ENCODE measurements at places on chromosomes 1 and 21. TPM values are rescaled to one million over a fixed set of nuclear protein-coding genes. Genes with fewer than 3 reads are reported as not detected.

NHLH1 gene
- total RNA-seq: not detected

FLG2 gene
- not detected for total RNA-seq

FCRL4 gene
- not detected for total RNA-seq

PHGDH gene
- total RNA-seq: 7.5 TPM

OR2L5 gene
- total RNA-seq: not detected

CSMD2 gene
- total RNA-seq: 0.28 TPM

GNAT2 gene
- not detected for total RNA-seq

ADAMTS5 gene
- under 0.01 TPM for total RNA-seq

LAX1 gene
- not detected for total RNA-seq

All from endothelial cell of coronary artery (primary cell).